ENCODE measurements at places on chromosomes 3 and 15.

GRCh38 chr15:96893159-96893906, 562.8 kb downstream of the NR2F2 start:
- DNase-seq = peak; percentile 23

DNA sequence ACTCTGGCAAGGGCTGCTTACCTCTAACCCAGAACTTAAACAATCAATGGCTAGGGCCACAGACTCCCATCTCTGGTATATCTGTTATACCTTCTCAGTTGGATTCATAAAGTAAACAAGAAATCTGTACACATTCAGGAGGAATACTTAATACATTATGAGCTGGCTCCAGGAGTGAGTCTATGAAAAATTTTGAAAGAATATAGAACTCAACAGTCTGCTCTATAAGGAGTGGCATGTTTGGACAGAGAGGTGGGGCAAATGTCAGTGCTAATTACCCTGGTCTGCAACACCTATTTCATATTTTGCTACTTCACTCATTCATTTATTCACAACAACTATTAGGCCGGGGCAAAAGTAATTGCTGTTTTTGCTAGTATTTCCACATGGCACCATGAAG, 245.1 kb downstream of the THRB start:
- DNase-seq = no peak

DNA sequence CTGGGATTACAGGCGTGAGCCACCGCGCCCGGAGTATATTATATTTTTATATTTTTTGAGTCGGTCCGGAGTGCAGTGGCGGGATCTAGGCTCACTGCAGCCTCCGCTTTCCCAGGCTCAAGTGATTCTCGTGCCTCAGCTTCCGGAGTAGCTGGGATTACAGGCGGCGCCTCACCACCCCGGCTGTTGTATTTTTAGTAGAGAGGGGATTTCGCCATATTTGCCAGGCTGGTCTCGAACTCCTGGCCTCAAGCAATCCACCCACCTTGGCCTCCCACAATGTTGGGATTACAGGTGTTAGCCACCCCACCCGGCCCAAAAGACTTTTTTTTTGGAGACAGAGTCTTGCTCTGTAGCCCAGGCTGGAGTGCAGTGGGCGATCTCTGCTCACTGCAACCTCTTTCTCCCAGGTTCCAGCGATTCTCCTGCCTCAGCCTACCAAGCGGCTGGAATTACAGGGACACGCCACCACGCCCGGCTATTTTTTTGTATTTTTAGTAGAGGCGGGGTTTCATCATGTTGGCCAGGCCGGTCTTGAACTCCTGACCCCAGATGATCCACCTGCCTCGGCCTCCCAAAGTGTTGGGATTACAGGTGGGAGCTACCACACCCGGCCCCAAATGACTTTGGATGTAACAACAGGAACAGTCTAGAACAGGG, 1.0 kb downstream of the ZNF589 start:
- no peak for DNase-seq

DNA sequence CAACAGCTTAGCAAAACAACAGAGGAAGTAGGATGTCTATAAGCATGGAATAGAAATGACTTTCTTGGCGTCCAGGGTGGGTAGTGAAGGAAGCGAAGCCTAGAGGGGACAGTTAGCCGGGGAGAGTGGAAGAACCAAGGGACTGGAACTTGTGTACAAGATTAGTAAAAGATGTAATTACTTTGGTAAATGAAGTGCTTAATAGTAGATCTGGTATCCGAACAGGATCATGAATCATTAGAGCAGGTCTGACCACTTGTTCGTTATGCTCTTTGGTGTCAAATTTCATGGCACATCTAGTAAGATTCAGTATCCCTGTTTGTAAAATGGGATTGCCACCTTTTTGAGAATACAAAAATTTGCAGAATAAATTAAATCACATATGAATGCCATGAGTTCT, 112.5 kb upstream of the MLF1 start:
- DNase-seq = no peak

GRCh38 chr3:186722457-186722856, 5.3 kb downstream of the KNG1 start:
- no peak for DNase-seq

DNA sequence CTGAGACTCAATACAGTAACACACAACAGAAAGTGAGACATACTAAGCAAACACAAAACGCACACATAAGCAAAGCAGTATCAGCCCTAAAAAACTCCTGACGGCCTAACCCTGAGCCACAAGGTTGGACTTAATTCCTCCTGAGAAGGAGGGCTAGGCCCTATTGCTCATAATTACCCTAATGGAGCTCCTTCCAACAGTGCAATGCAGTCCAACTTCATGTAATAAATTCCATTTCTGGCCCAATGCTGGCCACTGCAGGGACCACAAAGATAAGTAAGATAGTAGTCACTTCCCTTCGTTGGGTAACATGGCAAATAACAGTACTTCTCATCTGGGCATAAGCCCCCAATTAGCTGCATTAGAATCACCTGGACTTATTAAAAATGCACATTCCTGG, 4.2 kb downstream of the VPS39 start:
- no peak for DNase-seq

DNA sequence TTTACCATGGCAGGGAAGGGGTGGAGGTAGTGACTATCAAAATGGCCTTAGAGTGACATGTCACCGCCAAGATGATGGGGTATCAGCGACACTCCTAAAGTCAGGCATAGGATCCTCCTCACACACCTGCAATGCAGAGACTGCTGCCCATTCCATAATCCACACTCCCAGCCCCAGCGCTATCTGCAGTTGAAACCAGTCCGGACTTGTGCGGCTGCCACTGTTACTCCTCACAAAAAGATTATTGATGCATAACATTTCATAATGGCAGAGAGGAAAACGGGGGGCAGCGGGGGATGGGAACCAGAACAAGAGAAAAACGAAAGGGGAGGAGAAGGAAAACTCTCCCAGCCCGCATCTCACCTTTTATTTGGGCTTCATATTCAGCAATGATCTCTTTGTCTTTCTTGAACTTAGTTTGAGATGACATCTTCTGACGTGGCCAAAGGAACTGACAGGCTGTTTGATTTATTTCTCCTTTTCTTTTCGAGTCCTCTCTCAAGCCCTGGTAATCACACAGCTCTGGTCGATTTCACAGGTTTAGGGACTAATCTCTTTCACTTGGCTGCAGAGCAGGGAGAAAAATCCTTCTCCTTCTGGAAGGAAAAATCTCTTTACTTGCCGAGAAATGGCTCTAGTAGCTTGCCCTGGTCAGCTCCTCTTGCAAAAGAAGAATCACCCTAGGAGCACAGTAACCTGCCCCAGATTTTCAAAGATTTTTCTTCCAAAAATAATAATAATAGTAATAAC, 749 bp downstream of the SRGAP3 start:
- no peak for DNase-seq

- DNase-seq = peak; percentile 32
These were observed 27.4 kb upstream of the FAM174B start for GRCh38 chr15:92682741-92683510.

DNA sequence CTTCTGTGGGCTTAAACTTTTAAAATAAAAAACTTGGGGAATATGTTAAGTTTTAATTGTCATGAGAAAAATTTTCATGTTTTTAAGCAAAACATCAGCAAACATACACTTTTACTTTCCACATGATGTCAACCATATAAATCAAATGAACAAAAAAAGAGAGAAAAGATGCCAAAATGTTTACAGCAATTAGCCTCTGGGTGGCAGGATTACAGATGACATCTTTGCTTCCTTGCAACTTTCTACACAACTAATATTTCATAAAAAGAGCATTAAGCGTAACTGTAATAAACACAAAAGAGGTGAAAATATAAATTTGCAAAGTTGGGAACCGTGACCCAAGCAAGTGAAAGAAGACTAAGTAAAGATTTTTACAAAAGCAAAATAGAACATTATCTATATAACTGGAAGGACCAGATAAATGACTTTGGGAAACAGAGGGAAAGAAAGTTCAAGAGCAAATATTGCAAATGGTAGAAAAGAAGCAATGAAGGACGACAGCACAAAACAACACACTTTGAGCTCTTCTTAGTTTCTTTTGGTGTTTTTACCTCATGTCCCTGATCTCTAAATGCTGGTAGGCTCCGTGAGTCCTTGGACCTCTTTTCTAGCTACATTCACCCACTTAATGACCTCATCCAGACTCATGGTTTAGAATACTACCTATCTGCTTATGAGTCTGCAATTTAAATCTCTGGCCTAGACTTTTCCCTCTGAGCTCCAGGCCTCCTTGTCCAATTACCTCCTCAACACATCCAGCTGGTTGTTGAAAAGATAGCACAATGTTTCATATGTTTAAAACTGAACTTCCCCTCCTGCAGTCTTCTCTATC, 9.4 kb downstream of the TP53BP1 start:
- no peak for DNase-seq

- DNase-seq = no peak
These were observed 15.2 kb upstream of the KY start for GRCh38 chr3:134666052-134666451.

DNA sequence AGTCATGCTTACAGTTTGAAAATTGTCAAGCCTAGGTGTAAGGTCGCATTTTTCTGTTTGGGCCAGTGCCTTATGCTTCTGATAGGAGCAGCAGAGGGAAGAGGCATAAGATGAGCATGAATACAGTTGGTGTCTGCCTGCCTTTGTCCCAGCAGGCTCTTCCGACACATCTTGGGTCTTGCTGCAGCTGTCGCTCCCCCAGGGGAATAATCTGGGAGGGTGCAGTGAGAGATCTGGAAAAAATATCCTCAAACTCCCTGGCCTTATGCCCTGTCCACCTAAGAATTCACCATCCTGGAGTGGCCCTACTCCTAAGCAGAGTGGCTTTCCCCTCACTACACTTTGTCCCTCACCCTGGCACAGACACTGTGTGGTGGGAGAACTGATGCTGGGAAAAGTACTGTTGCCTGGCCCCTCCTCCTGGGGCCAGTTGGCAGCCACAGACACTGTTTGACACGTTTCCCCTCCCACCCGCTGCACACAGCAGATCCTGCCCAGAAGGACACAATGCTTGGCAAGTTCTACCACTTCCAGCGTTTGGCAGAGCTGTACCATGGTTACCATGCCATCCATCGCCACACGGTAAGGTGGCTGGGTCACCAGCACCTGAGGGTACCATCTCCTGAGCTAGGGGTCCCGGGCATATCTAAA, 21.1 kb upstream of the RHO start:
- peak; percentile 43 for DNase-seq

DNA sequence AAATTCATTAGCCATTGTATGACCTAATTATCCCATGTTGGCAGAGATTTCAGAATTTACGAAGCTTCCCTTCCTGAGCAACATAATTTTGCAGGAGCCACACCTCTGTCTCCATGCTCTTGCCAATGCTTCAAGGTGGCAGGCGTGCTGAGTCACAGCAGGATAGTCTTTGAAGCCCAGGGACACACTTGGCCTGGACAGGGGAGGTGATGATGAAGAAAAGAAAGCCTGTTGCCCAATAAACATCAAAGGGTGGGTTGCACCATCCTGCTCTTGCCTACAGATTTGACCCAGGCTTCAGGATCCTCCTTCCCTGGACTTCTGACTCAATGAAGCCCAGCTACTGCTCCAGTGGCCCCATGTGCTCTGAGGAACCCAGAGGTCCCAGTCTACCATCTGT, 117.1 kb downstream of the MINAR1 start:
- DNase-seq = no peak

DNA sequence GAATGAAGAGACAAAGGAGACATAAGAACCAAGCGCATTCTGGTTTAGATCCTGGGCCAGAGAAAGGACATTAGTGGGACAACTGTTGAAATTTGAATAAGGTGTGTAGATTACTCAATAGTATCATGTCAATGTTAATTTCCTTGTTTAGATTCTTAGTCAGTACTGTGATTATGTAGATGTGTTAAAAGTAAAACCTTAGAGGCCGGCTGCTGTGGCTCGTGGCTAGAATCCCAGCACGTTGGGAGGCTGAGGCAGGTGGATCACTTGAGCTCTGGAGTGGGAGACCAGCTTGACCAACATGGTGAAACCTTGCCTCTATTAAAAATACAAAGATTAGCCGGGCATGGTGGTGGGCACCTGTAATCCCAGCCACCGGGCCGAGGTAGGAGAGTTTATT, 26.7 kb downstream of the CYP8B1 start:
- no peak for DNase-seq

- DNase-seq = no peak
These were observed 42.0 kb downstream of the MYO1E start for GRCh38 chr15:59330649-59331048.

- DNase-seq = no peak
These were observed 108.7 kb downstream of the MYO9A start for GRCh38 chr15:72009222-72009621.

DNA sequence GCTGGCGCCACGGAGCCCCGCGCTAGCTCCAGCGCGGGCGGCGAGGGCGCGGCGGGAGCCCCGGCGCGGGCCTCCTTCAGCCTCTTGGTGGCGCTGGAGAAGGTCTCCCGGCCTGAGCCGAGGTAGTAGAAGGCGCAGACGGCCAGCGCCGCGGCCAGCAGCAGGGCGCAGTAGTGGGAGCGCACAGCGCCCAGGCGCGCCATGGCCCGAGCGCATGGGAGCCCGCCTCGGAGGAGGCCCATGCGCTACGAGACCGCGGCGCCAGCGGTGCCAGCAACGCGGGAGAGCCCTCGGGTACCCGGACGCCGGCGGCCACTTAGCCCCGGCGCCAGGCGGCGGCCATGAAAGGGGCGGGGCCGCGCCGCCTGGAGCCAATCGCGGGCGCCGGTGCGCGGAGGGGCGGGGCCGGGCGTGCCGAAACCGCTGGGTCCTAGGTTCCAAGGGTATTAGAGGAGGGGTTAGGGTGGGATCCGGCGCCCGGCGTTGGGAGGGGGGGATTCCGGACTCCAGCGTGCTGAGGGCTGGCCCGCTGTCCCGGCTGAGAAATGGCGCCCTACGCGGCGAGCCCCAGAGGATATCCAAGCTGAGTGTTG, at the start of gene XXYLT1:
XXYLT1 (minus strand) TSS at position 343 of the 593 bp plus-strand sequence; CDS start at position 242, 101 bp downstream.
- peak; percentile 90 for DNase-seq

GRCh38 chr15:92662762-92663161, 7.2 kb upstream of the FAM174B start:
- DNase-seq = no peak

DNA sequence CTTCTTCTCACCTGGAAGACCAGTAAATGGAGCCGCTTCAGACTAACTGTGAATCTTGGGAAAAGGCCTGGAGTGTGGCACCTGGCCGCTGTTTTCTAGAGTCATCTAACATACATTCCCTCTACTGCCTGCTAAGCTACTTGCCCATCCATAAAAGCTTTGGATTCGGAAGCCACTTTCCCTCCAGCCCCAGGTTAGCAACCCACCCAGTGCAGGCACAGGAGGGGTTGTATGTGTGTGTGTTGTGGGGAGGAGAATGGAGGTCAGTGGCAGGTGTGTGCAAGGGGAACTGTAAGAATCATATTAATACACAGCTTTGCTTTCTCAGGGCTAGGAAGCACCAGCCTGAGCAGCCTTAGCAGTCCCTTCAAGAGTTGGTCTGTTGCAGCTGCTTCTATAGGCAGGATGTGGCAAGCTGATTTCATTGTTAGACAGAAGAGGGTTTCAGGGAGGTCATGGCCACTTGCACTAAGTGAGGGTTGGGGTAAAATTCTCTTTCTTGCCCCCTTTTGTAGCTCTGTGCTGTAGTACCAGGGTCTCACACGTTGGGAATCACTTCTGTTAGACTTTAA, 8.9 kb downstream of the NSUN3 start:
- DNase-seq = no peak

DNA sequence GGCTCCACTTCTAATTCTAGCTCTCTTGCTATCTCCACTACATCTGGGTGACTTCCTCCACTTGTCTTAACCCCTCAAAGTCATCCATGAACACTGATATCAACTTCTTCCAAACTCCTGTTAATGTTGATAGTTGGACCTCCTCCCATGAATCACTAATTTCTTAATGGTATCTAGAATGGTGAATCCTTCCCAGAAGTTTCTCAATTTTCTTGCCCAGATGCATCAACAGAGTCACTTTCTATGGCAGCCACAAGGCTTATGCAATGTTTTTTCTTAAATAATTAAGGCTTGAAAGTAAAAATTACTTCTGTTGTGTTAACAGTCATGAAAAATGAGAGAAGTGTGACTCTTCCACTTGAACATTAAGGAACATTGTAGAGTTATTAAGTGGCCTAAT, 164.3 kb downstream of the PCCB start:
- DNase-seq = no peak

All from uterus (tissue), 4 donors.